ENCODE measurements at places on chromosomes 16 and 17.

GRCh38 chr17:13537871-13538643, 63.7 kb downstream of the HS3ST3A1 start:
- no peak for DNase-seq

DNA sequence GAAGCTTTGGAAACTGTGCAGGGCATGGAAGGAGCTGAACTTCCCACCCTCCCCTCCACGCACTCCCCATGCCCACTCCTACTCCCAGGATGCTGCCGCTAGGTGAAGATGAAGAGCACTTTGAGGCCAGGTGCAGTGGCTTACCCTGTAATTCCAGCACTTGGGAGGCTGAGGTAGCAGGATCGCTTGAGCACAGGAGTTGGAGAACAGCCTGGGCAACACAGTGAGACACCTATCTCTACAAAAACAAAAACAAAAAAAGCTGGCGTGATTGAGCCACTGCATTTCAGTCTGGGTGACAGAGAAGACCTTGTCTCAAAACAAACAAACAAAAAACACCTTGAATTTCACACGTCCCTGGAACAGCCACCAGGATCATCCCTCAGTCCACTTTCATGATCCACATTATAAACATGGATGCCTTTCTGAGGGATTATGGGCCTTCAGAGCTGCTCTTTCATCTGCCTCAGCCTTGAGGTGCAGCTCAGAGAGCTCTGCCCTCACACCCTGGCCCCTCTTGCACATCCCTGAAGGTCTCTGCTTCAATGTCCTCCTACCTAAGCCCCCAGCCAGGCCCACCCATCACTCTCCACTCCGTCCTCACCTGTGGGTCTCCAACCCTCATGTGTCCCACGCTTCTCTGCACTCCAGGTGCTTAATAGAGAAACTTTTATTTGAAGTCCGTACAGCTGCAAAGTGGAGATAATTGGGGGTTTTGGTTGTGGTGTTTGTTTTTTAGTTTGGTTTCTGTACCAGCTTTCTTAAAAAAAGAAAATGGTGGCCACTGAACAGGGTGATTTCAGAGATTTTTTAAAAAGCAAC, 25.8 kb downstream of the PHB1 start:
- no peak for DNase-seq

- DNase-seq: no peak
Observed at GRCh38 chr16:59701963-59702930, 968.1 kb upstream of the GOT2 start.

- DNase-seq: no peak
Observed at GRCh38 chr16:61182391-61182790, 853.8 kb downstream of the CDH8 start.

- no peak for DNase-seq
Observed at GRCh38 chr16:51357839-51358238, 206.8 kb upstream of the SALL1 start.

DNA sequence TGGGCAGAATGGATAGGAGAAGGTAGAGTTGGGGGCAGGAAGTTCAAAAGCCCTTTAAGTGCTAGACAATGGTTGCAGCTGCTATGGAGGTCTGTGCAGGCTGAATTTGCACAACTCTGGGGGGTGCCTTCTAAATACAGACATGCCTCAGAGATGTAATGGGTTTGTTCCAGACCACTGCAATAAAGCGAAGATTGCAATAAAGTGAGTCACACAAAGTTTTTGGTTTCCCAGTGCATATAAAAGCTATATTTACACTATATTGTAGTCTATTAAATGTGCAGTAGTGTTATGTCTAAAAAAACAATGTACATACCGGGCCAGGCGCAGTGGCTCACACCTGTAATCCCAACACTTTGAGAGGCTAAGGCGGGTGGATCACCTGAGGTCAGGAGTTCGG, 60.5 kb upstream of the MYOCD start:
- DNase-seq: no peak

DNA sequence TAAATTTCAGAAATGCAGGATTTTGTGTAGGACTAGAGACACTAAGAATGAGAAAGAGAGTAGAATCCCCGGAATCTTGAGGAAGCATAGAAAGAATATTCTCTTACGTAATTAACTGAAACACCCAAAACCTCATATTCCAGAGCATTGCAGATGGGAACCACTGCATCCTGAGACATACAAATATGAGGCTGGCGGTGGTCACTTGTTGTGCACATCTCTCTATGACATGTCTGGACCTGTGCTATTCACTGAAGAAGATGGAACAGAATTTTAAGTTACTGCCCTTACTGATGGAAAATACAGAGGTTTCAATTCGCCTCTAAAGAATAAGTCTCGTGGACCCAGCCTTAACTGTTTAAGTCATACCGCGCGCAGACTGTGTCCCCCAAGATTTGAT, 806 bp downstream of the RAD51C start:
- no peak for DNase-seq

DNA sequence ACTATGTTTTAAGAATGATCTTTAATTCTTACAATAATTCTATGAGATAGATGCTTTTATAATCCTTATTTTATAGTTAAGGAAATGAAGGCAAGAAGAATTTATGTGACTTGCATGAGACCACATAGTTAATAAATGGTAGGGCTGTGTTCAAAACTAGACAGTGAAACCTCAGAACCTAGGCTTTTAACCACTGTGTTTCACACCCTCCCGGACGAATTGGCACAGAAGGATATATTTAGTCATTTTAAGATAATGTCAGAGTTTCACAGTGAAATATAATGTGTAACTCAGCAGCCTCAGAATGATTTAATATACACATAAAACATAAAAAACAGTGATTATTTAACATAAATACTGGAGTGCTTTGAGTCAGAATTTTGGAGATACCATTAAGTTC, 57.0 kb downstream of the NSRP1 start:
- DNase-seq: no peak

GRCh38 chr16:50296807-50297206, 30.5 kb downstream of the ADCY7 start:
- DNase-seq: no peak

DNA sequence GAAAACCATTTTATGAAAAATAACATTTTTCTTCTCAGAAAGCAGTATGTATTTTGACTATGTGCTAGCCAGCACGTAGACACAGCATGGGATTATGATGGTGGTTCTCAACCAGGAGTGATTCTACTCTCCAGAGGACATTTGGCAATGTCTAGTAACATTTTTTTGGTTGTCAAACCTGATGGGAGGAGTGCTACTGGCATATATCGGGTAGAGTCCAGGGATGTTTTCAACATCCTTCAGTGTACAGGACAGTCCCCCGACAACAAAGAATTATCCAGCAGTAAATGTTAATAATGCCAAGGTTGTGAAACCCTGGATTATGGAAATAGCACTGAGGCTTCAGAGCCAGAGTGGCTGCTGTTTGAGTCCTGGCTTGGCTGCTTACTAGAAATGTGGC, 27.7 kb downstream of the AP2B1 start:
- DNase-seq: no peak

GRCh38 chr17:5702951-5703510, 118.7 kb upstream of the NLRP1 start:
- DNase-seq: no peak

- DNase-seq: peak; percentile 67
Observed at GRCh38 chr17:78112518-78113471, 15.8 kb downstream of the TMC6 start.

- DNase-seq: no peak
Observed at GRCh38 chr17:19365833-19366636, 3.5 kb upstream of the B9D1 start.

DNA sequence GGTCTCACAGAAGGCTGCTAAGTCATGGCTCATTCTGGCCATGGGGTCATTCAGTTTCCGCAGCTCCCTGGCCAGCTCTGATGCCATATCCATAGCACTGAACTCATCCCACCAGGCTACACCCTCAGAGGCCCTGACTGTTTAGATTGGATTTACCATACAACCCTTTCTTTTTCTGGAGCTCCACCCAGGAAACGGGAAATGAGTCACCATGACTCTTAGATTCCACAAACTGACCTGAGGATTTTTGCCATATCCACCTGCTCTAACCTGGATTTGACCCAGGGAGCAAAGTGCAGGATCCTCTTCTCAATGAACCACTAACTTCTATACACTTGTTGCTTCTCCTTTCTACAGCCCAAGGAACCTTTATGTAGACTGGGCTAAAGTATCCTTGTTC, 20.3 kb upstream of the CALB2 start:
- DNase-seq: no peak

DNA sequence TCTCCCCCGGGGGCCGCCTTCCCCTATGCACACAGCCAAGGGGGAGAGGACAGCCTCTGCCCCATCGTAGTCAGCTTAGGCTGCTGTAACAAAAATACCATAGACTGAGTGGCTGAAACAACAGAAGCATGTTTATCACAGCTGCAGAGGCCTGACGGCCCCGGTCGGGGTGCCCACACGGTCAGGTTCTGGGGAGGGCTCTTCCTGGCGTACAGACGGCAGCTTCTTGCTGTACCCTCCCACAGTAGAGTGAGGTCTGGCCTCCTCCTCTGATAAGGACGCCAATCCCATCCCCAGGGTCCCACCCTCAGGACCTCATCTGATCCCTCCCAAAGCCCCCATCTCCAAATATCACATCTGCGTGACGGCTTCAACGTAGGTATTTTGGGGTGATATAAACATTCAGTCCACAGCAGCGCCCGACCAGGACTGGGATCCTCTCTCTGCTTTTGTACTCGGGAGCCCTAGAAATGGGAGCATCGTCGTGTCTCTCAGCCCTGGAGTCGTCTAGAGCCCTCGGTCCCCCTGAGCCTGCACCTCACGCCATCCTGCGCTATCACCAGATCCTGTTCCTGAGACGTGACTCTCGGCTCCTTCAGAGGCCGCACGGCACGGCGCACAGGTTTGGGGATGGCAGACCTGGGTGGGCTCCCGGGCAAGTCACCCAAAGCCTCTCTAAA, 67.8 kb downstream of the RPH3AL start:
- no peak for DNase-seq

GRCh38 chr16:81532491-81533174, 88.0 kb downstream of the CMIP start:
- no peak for DNase-seq

DNA sequence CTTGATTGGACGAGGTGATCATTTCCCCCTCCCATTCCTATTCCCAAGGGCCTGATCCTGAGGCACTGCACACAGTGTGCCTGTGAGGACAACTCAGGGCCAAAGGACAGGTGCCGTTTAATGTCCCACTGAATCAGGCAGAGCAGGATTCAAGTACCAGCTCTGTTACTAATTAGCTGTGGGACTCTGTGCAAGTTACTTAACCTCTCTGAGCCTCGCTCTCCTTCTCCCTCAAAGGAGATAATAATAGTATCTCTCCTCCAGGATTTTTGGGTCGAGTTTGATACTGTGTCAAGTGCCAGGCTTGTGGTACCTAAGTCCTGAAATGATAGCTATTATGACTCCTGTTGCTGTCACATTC, 86.8 kb upstream of the NKD1 start:
- DNase-seq: no peak

DNA sequence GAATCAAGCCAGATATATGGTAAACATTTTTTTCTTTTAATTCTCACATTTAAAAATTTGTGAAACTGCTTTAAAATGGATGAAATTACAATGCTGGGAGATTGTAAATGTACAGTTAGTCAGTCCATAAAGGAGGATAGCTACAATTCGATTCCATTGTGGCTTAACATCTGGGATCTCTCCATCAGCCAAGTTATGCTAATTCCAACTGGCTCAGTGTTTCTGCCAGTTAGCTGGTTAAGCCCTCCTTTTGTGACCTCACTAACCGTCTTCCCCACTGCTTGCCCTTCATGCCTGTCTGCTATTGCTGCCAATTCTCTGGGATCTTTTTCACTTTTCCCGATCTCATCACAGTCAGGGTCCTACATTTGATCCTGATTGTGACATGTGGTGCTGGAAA, 1347.6 kb downstream of the CDH11 start:
- no peak for DNase-seq

- no peak for DNase-seq
Observed at GRCh38 chr16:14399378-14400284, 230.4 kb downstream of the PARN start.

DNA sequence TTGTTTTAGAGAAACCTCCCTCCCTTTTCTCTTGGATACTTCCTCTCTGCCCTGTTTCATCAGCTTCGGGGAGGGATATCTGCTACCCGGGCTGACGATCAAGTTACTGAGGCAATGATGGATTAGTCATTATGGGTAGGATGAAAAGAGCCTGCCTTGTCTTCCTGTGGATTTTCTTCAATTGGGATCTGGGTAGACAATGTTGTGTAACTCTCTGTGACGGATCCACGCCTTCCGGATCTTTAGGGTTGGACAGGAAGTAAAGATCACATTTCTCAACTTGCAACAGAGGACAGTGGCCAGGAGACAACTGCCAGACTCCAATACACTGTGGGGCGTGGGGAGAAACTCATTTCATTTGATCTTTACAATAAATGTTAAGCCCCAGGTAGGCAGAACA, 11.3 kb upstream of the CHST6 start:
- DNase-seq: no peak

DNA sequence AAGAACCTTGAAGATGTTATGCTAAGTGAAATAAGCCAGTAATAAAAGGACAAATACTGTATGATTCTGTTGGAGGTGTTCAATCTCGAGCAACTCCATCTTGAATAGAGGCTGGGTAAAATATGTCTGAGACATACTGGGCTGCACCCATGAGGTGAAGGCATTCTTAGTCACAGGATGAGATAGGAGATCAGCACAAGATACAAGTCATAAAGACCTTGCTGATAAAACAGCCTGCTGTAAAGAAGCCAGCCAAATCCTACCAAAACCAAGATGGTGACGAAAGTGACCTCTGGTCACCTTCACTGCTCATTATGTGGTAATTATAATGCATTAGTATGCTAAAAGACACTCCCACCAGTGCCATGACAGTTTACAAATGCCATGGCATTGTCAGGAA, 98.1 kb downstream of the RGS9 start:
- DNase-seq: no peak

DNA sequence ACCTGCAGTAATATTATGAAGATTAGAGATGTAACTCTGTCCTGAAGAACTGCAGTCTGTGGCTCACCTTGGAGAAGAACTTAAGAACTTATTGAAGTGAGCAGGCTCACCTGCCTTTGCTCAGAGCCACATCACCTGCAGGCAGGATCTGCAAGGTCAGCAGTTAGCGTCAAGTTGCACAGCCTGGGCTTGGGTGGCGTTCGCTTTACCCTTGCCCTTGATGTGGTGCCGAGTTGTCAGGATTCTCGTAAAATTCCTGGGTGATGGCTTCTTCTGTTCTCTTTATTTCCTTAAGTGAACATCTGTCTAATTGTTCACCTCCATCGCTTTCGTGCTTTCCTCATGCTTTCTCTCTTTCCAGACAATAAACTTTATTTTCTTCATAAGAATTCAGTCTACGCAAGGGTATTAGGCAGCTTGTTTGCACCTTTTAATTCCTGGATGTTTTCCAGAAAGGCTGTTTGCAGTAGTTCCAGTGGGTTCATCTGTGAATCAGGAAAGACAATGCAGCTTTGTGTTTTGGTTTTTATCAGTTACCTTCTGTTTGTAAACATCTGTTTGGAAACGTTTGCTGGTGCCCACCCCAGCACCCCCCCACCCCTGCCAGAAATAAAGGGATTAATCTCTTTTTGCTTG, 254.3 kb downstream of the WWOX start:
- DNase-seq: no peak

- no peak for DNase-seq
Observed at GRCh38 chr16:30401768-30402425, 5.5 kb upstream of the ZNF771 start.
